MCF 10A (cell line): ENCODE measurements at places on chromosomes 3 and 15.

DNA sequence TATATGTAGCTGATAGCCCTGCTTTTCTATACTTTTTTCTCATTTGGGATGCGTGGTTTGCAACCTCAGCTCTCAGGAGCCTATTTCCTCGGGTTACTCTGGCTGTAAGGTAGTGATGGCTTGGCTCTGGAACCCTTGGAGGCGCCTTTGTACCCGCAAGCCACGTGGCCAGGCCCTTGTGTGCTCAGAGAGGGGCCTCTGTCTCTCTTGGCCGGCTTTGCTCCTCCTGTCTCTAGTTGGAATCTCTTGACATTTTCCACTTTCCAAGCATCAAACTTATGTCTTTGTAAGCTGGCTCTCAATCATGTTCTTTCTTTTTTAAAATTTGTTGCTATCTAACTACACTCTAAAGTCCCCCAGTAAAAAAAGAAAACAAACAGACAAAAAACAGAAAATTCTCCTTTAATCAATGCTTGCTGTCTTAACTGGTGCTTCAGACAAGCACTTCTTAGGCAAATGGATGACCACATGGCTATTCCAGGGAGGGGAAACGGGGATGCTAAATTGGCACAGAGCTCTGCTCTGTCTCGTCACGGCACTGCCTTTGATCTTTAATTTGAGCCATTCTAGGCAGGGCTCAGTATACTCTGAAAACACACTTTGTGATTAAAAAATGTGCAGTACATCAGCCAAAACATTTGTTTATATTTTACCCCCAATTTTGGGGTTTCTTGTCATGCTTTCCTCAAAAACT lies 180.4 kb upstream of the NR2E3 start:
- no peak for DNase-seq

GRCh38 chr3:140097874-140098635 lies 163.1 kb downstream of the CLSTN2 start:
- no peak for DNase-seq

GRCh38 chr15:39313467-39313866 lies 267.4 kb upstream of the THBS1 start:
- no peak for DNase-seq

DNA sequence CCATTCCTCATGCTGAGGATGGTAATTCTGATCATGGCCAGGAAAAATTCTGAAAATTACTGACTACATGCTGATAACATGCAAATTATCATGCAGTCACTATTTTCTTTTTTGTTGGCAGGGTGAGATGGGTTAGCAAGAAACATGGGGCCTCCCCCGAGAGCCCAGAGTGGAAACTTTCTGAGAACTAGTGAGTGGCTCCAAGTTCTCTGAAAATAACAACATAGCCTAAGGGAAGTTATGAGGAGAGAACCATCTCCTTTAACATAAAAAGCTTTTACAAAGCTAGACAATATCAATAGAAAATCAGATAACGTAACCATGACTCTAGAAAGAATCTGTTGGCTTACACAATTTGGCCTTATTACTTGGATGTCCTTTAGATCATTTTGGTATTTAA lies 254.2 kb downstream of the PLOD2 start:
- no peak for DNase-seq

- peak; percentile 66 for DNase-seq
Measured at GRCh38 chr3:171108066-171108465, 81.5 kb upstream of the SLC2A2 start.
